Naive thymus-derived CD8-positive, alpha-beta T cell (primary cell): ENCODE measurements at places on chromosomes 6 and 20. TPM values are rescaled to one million over a fixed set of nuclear protein-coding genes. Genes with fewer than 3 reads are reported as not detected.

GRCh38 chr6:41693281-41694240 lies 41.8 kb downstream of the TFEB start:
- peaks cover 6% of the 10 kb centered on the region for H3K36me3 ChIP-seq
- H3K4me1 ChIP-seq, result peaks cover 3% of the 10 kb centered on the region
- H3K27me3 ChIP-seq, result no peaks in the 10 kb centered on the region
- H3K4me3 ChIP-seq, result no peak overlapping the region
- H3K27ac ChIP-seq, result no peak overlapping the region

DNA sequence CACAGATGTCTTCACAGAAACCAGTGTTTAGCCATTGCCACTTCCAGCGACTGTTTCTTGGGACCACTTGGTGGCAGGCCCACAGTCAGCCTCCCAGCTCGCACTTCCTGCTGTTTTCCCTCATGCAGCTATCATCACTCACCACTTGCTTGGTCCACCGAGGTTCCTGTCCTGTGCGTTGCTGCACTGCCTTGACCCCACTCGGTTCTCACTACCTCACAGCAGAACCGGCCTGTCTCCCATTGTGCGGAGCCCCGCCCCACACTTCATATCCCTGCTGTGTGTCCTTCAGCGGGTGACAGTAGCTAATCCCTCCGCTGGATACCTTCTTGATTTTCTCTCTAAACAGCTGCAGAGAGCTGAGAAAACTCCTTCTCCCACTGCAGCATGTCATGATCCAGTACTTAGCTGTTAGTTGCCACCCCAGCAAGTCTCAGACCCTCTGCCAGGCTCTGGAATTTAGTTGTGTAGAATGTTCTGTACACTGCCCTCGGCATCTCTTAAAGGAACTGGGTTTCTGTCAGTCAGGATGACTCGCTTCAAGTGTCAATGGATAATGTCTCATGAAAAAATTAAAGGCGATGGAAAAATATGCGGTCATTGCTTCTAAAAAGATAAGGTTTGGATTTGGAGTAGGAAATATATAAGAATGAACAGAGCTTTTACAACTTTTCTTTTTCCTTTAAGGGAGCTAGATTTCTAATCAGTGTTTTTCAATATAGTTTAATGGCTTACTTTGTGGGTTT lies 208.0 kb downstream of the FARS2 start:
- H3K4me3 ChIP-seq, result no peak overlapping the region
- DNase-seq, result no peak
- no peaks in the 10 kb centered on the region for H3K27me3 ChIP-seq
- H3K27ac ChIP-seq, result no peak overlapping the region
- H3K4me1 ChIP-seq, result peaks cover 10% of the 10 kb centered on the region
- no peaks in the 10 kb centered on the region for H3K36me3 ChIP-seq

DNA sequence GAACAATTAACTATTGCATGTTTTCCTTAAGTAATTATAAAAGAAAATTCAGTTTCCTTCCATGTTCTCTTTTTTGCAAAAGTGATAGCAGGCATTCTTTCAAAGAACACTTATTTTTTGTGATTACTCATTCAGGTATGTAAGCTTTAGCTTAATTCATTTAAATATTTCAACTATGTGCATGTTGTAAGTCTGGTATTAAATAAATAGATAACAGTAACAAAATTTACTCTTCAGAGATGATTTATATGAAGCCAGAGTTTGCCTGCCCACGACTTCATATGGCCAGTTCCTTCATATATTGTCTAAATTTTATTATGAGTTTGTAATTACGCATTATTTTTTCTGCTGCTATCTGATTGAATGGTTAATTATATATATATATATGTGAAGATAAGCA lies 110.9 kb downstream of the ADGRG6 start:
- H3K27me3 ChIP-seq, result no peaks in the 10 kb centered on the region
- peaks cover 14% of the 10 kb centered on the region for H3K4me1 ChIP-seq
- no peak overlapping the region for H3K4me3 ChIP-seq
- no peak overlapping the region for H3K27ac ChIP-seq
- H3K36me3 ChIP-seq, result no peaks in the 10 kb centered on the region
- no peak for DNase-seq

ELOVL4 gene
- total RNA-seq, result 1.8 TPM

- no peaks in the 10 kb centered on the region for H3K36me3 ChIP-seq
- H3K4me3 ChIP-seq, result no peak overlapping the region
- no peaks in the 10 kb centered on the region for H3K4me1 ChIP-seq
- H3K27me3 ChIP-seq, result peaks cover 4% of the 10 kb centered on the region
- no peak for DNase-seq
- no peak overlapping the region for H3K27ac ChIP-seq
These were observed 659.0 kb downstream of the EPM2A start for GRCh38 chr6:145076115-145076841.

DNA sequence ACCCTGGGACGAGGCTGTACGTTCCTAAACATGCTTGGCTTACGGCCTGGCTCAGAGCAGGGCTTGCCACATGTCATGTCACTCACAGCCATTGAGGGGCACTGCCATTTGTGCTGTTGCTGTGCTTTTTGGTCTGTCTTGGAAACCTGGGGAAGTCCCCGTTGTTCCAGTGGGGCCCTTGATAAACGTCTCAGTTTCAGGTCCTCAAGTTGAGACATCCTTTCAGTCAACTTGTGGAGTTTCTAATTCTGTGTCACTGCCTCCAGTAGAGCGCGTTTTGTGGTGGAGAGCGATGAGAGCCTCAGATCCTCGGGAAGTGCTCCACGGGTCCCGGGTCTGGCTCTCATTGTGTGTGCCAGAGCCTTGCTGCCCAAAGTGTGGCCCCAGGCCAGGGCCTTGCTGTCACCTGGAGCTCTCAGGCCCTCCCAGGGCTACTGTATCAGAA lies 43.0 kb upstream of the CCR6 start:
- peak overlapping the region; percentile 56 for H3K27ac ChIP-seq
- H3K36me3 ChIP-seq, result no peaks in the 10 kb centered on the region
- no peak for DNase-seq
- no peaks in the 10 kb centered on the region for H3K27me3 ChIP-seq
- no peaks in the 10 kb centered on the region for H3K4me1 ChIP-seq

DNA sequence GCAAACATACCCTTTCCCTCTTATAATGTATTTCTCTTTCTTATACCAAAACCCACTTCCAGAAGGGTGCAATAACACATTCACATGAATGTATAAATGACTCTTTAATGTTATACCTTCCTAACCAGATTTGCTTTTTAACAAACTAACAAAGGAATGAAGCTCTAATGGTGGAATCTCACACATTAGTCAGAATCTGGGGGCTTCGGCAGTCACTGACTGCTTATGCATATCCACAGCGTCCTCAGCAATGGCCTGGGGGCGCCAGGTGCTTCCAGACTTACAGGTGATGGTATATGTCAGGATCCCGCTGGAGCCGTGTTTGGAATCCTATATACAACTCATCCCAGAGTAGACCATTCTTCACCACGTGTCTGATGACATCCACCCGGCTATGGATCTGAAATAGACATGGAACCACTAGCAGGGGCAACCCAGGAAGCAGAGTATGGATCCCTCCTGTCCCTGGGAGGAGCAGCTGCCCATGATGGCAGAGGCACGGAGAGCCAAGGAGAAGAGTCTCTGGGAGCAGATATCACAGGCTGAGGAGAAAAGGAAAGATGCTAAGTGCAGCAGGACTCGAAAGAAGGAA lies 150.8 kb upstream of the RIPOR2 start:
- H3K27me3 ChIP-seq, result no peaks in the 10 kb centered on the region
- peak overlapping the region; percentile 70 for H3K4me3 ChIP-seq
- H3K4me1 ChIP-seq, result peaks cover 11% of the 10 kb centered on the region
- no peaks in the 10 kb centered on the region for H3K36me3 ChIP-seq
- no peak overlapping the region for H3K27ac ChIP-seq

GRCh38 chr6:32982702-32983492 lies 14.5 kb downstream of the BRD2 start:
- peaks cover 38% of the 10 kb centered on the region for H3K4me1 ChIP-seq
- H3K27ac ChIP-seq, result peak overlapping the region; percentile 57
- no peaks in the 10 kb centered on the region for H3K27me3 ChIP-seq
- no peak for DNase-seq
- no peak overlapping the region for H3K4me3 ChIP-seq

DNA sequence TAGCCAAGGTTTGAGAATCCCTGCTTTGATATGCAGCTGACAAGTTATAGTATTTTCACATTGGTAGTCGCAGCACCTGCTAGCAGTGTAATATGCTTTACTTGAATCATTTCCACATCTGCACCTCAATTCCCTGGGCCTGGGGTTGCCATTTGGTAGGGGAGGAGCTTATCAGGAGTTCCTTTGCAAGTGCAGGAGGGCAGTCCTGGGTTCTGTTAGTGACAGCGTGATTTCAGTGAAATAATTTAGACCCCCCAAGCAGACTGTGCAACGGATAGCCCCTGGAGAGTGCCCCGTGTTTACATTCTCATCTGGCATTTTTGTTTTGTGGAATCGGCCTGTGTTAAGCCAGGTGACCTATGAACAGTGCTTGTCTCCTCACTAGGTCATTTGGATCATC lies 6.0 kb downstream of the RAB5IF start:
- no peak for DNase-seq
- H3K4me1 ChIP-seq, result peaks cover 42% of the 10 kb centered on the region
- H3K27me3 ChIP-seq, result no peaks in the 10 kb centered on the region
- H3K4me3 ChIP-seq, result no peak overlapping the region
